ENCODE measurements at places on chromosomes 3 and 15.

GRCh38 chr3:101185341-101185740 is 135.0 kb downstream of the IMPG2 start:
- no peak for DNase-seq

- DNase-seq = no peak
Measured at GRCh38 chr15:27951191-27951890, 147.8 kb downstream of the OCA2 start.

GRCh38 chr15:99414755-99415731 is 150.7 kb upstream of the MEF2A start:
- no peak for DNase-seq

GRCh38 chr15:88695691-88696251 is 57.0 kb downstream of the ISG20 start:
- DNase-seq = no peak

- no peak for DNase-seq
Measured at GRCh38 chr3:17089314-17089700, 204.6 kb downstream of the PLCL2 start.
